ENCODE measurements at places on chromosomes 6 and 20.

DNA sequence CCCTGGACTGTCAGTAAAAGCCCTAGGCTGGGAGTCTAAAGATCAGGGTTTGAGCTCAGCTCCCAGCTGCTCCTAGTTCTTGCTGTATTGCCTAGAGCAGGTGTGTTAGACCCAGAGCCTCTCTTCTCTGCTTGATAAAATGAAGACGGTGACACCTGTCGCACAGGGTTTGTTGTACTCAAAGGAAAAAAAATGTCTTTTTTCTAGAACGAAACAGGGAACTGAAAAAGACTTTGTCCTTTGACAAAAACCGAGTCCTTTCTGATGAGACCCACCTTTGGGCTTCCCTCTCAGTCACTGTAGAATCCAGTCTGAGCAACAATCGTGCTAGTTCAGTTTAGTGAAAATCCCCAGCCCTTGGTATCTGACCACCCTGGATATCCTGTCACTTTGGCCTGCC is 102.1 kb upstream of the LAMP5 start:
- no peak for DNase-seq

DNA sequence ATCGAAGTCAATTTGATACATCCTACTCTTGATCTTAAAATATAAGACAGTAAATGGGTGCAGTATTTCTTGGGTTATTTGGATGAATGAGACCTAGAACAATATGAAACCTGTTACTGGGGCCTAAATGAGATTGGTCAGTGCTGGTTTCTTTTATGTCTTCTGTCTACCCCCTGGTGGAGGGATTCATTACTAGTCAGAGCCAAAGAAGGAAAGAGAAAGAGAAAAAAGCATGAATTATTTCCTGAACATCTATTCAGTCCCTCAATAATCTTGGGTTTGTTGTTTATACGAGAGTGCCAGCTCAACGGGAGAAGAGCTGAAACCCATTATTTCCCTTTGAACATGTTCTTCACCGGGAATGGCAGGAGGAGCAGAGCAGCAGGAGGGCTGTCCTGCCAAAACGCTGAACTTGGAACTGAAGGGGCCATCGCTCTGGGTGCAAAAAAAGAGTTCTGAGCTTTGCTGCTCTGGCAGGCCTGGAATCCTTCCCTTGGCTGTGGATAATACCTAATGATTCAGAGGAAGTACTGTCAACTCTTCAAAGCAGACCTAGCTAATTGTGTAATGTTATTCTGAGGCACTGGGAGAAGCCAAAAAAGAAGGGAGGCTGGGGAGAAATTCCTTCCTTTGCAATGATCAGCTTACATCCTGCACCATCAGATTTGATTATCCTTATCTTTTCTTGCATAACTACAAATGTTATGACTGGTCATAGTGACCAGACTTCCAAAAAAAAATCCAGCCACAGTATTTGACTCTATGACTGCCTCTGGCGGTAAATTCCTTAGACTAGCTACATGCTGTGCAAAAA is 72.0 kb downstream of the BLOC1S5 start:
- no peak for DNase-seq

DNA sequence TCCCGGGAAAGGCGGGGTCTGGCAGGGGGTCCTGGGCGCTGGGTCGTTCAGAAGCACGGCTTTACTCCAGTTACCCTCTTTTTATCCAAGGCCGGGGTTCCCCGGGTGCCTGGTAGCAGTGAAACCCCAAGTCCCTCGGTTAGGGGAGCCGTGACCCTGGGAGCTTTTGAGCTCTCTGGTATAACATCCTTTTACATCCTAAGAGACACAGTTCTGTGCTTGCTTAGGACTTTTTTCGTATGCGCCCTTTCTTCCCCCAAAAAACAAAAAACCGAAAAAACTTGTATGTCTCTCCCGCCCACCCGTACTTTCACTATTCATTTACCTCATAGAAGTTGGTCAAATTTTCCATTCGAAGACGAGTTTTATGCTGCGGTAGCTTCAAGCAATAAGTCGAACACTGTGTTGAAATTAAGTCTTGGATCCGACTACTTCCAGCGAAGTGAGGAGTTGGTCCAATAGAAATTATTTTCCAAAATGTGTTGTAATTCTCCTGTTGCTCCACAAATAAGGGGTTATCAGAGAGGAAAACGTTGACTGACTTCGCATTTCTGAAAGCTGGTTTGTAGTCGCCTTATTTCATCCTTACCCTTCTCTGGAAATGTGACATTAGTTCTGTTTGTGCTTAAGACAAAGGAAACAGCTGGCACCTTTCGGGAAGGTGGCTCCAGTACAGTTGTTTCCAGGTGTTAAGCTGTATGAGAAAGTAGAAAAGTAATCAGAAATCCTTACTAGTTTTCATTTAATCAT is 816 bp upstream of the MAN1A1 start:
- peak; percentile 60 for DNase-seq

DNA sequence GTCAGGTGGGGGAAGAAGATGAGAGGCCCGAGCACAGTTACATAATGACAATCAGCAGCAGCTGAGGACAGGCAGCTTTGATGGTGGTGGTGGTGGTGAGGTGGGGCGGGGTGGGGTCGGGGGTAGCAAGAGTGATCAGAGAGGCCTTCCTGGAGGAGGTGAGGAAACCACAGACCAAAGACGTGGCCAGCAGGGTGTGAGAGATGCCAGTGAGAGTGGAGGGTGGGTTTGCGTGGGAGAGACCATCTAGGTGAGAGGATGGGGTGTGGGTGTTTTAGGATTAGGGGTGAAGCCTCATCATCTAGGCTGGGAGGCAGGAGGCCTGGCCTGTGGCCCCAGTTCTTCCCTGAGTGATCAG is 76.0 kb upstream of the TOX2 start:
- DNase-seq = no peak

- DNase-seq = peak; percentile 71
These were observed 49.7 kb downstream of the NOL4L start for GRCh38 chr20:32535316-32535952.

DNA sequence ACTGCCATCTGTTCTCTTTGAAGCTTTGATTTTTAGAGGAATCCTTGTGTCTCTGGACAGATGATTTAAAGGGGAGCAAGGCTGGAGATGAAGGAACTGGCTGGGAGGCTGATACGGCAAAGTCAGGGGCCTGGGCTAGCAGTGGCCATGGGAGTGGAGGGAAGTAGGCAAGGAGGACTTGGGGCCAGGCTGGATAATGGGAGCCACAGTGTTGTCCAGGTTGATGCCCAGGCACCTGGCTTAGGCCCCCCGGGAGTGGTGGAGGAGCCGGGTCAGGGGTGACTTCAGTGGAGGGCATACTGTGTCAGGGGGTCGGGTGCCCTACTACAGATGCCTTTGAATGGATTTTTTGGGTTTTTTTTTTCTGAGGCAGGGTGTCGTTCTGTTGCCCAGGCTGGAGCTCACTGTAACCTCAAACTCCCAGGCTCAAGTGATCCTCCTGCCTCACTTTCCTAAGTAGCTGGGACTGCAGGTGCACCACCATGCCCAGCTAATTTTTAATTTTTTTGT is 45.0 kb downstream of the EFCAB8 start:
- DNase-seq = no peak

- peak; percentile 44 for DNase-seq
These were observed 7.2 kb downstream of the MYLIP start for GRCh38 chr6:16136091-16136490.

DNA sequence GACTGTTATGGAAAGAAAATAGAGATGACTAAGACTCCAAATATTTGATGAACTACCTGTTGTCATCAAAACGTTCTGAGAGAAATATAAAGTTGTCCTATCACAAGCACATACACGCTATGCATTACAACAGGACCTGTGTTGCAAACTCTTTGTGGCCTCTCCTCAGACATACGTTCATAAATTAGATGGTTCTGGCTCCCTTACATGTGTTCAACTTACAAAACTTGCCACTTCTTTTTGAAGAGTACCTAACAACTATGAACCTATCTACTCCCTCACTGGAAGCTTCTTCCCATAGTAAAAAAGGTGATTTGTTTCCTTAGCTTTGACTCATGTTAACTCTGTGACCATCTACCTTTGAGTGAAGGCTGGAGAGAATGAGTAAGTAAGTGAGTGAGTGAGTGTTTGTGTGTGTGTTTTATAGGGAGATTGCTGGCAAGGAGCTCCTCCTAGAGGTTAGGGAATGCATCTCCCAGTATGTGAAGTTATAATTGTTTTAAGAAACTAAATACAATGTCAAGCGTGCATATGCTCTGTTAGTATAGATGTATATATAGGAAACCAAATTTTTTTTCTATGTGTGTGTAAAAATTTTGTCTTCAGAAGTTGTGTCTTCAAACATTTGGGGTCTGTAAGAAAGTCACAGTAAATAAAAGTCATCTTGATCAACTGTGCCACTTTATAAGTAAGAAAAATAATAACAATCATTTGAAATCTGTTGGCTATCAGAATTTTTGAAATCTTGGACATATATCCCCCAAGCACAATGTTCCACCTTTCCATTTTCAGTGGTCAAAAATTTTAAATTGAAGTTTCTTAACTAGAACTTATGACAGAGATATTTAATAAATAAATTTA is 1211.1 kb upstream of the GJE1 start:
- no peak for DNase-seq

DNA sequence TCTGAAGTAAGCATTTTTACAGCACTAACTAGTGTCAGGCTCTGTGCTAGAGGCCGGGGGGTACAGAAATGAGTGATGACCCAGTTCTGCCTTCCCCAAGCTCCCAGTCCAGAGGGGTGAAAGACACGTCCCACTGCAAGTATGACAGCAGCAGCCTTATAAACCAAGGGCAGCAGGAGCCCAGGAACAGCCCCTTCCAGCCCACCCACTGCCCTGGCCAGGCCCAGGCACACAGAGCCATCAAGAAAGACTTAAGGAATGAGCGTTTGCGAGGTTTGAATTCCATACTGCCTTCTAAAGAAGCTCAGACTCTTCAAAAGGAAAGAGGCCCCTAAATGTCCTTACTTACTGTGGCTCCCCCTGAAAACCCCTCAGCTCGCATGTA is 10.0 kb downstream of the TRERF1 start:
- no peak for DNase-seq

GRCh38 chr6:14900919-14901318 is 344.9 kb upstream of the JARID2 start:
- no peak for DNase-seq

GRCh38 chr6:169035385-169036240 is 218.0 kb downstream of the THBS2 start:
- no peak for DNase-seq

DNA sequence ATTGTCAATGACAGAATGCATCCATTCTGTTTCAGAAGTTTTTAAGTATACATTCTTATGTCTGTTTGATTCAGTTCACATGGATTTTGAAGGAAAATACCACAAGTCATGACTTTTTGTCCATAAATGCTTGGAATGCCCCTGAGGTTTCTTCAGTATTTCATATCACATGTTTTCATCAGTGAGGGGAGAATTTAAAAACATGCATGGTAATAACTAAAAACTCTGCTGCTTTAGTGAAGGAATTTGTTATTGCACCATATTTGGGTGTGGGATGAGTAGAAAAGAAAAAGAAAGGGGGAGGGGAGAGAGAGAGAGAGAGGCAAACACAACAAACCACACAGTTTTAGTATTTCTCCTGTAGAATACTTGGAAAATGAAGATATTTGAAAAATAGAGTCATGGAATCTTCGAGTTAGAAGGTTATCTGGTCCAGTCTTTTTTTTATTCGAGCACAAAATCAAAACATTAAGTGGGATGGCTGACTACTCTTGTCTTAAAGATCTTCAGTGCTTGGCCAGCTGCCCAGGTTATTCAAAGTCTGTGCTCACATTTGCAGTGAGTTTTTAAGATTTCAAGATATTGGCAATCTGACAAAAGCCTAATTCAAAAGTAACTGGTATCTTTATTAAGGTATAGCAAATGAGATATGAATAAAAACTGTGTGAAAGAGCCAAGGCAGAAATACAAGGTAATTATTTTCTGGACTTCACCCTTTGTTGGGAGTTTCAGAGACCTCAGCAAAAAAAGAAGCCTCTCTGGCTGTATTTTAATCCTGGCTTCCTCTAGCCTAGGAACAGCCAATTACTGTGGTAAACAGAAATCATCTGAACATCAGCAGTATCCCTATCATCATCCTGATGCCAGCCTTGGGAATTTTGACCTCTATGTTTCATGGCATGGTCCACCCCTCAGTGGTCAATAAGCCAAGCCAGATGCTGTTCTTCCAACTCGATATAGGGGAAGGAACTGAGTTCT is 687.9 kb upstream of the CITED2 start:
- DNase-seq = no peak

- DNase-seq = no peak
These were observed 52.1 kb downstream of the PTPN1 start for GRCh38 chr20:50562262-50562701.

DNA sequence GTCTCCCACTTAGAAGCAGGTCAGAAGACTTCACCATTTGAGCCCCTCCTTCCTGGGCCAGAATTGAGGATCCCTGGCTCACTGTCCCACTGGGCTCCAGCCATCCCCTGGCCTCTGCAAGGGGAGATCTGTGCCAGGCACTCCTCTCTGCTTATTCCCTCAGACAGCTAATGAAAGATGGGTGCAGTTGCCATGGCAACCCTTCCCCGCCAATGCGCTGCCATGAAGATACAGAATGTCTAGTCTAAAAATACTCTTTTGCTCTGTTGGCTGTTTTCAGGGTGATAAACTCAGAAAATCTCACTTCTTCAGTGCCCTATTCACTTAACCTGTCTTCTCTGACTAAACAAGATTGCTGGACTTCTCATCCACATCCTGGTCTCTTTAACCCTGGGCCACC is 13.6 kb upstream of the TTLL2 start:
- DNase-seq = no peak

GRCh38 chr6:137272403-137272802 is 53.2 kb upstream of the IFNGR1 start:
- DNase-seq = no peak

DNA sequence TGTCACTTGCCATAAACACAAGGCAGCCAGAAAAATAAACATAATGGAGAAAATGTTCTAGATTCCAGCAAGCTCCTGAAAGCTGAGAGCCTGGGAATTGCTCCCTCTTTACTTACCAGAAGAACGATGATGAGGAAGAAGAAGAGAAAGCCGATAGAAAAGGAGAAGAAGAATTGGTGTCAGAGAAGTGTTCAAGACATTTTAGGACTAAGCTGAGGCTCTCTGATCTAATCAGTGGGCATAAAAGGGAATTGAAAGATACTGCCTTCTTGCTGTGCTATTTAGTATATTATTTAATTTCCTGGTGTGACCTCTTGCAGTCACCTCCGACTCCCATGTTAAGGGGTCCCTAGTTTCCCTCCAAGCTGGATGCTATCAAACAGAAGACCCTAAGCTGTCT is 316.6 kb upstream of the JARID2 start:
- DNase-seq = no peak

Data from thymus (tissue), 14 donors.